ENCODE measurements at places on chromosomes 11 and 22. TPM values are rescaled to one million over a fixed set of nuclear protein-coding genes. Genes with fewer than 3 reads are reported as not detected.
A peak's percentile ranks its signal among the peaks of the same experiment; 100 is the strongest.

ANKK1 gene
- total RNA-seq = 0.06 TPM

ACCSL gene
- total RNA-seq = not detected

MS4A14 gene
- total RNA-seq = not detected

- DNase-seq = no peak
Measured at GRCh38 chr22:24518771-24519485, 23.8 kb downstream of the UPB1 start.

DNA sequence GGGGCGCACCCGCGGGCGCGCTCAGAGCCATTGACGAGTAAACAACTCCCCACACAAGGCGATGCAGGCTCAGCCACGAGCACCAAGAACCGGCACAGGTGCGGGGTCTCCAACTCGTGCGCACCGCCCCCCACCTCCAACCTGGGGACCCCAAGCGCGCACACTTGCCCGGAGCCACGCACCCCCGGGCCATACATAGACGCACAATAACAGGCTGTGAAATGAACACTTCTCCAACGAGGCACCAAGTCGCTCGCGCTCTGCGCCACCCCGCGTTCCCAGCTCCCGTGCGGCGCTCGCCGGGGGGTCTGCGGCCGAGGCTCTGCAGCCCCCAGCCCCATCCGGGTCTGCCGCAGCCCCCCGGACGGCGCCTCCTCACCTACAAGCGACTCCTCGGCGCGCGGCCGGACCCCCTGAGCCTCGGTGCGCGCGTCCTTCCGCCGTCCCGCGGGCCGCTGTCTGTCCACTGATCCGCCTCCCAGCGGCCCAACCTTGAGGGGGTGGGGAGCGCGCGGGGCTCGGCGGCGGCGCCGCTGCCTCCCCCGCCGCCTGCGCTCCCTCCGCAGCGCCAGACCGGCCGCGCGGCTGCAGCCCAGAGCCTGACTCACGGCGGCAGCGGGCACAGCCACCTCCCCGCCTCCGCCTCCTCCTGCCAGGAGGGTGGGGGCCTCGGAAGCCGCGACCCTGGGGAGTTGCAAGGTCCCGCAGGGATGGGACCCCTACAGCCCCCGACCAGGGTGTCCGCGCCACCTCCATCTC is 1.6 kb downstream of the IFITM10 start:
- peak; percentile 66 for DNase-seq

- DNase-seq = no peak
Measured at GRCh38 chr11:40227730-40228129, 1231.7 kb downstream of the LRRC4C start.

GRCh38 chr11:77287615-77288273 is 13.7 kb downstream of the GDPD4 start:
- DNase-seq = peak; percentile 64

GRCh38 chr11:40882301-40882700 is 577.2 kb downstream of the LRRC4C start:
- DNase-seq = no peak

DNA sequence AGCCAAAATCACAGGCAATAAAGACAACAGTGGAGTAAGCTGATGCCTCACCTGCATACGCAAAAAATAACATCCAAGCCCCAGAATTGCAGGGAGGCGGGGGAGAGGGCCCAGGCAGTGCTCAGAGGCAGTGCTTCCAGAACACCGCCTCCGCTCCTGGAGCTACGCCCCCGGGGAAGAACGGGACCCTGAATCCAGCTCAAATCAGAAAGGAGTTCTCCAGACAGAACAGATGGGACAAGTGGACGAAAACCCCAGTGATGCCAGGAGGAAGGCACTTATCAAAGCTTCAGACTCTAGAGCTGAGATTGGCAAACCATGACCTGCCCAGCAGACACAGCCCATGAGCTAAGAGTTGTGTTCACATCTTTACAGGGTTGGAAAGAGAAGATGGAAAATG is 683.9 kb downstream of the TBC1D22A start:
- DNase-seq = no peak

DNA sequence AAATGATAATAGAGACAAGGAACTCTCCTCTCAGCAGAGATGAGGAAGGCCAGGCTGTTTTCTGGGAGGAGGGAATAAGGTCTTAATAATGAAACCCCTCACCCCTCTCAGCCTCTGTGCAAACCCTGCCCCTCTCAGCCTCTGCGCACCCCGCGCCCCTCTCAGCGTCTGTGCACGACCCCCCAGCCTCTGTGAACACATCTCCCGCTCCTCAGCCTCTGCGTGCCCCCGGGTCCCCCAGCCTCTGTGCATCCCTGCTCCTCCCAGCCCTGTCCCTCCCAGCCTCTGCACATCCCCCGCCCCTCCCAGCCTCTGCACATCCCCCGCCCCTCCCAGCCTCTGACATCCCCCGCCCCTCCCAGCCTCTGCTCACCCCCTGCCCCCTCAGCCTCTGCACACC is 837.8 kb downstream of the TBC1D22A start:
- DNase-seq = no peak

GRCh38 chr11:127412722-127413380 is 412.3 kb upstream of the KIRREL3 start:
- no peak for DNase-seq

Measured in Daoy (cell line).